ENCODE measurements at places on chromosomes 3 and 15.

- no peak for DNase-seq
Measured at GRCh38 chr15:38430106-38430760, 23.7 kb upstream of the FAM98B start.

DNA sequence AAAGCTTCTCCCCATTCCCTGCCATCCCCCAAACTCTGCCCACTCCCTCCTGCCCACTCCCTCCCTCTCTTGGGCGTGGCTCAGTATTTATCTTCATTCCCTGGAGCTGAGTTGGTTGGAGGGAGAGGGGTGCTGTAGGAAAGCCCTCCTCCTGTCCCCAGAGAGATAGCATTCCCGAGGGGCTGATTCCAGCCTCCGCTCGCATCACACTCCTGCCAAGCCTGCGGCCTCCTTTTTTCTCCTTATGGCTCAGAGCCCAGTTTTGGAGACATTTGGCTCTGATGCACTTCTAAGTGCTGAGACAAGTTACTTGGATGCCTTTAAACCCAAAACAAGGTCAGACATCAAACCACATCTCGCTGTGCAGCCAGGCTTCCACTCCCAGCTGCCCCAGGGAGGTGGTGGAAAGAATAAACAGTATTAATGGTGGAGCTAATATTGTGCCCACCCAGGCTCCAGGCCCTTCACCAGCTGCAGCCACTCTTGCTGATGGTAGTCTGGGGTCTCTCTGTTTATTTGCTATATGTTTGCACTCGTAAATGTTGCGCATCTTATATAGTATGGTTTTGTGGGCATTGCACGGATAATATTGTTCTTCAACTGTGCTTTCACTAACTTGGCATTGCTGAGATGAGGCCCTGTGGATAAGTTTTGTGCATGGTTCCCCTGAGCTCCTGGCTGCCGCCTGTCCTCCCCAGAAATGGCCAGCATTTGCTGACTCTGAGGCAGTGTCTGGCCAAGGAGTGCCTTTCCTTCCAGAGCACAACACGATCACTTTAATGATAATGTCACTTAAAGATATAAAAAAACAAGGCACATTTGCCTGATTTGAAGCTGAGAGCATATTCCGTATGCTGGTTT, 157.2 kb downstream of the LRRC28 start:
- no peak for DNase-seq

GRCh38 chr3:112871735-112872134, 25.1 kb upstream of the CD200R1L start:
- DNase-seq, result no peak

GRCh38 chr15:92886042-92886537, 14.0 kb upstream of the CHD2 start:
- DNase-seq, result no peak

- DNase-seq, result no peak
Measured at GRCh38 chr3:5096336-5097008, 25.6 kb upstream of the ARL8B start.

- no peak for DNase-seq
Measured at GRCh38 chr15:67838789-67839332, 984 bp downstream of the RNU6-1 start.

GRCh38 chr3:52106951-52107611, 47.1 kb downstream of the POC1A start:
- DNase-seq, result no peak

GRCh38 chr15:38894243-38894948, 329.8 kb upstream of the RASGRP1 start:
- DNase-seq, result no peak

DNA sequence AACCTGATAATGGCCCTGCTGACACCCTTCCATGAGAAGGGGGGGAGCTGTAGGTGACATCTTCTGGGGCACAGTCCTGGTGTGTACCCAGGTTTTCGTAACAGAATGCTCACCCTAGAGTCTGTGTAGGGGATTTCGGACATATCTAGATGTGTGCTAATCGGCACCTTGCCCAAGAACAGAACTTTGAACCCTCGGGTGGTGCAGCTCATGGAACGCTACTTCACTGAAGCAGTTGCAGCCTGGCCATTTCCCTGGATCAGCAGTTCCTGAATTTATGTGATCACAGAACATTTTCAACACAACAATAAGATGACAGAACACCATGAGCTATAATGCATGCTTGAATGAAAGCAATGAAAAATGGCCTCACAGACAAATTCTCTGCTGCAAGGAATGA, 57.5 kb upstream of the MUC13 start:
- DNase-seq, result no peak

DNA sequence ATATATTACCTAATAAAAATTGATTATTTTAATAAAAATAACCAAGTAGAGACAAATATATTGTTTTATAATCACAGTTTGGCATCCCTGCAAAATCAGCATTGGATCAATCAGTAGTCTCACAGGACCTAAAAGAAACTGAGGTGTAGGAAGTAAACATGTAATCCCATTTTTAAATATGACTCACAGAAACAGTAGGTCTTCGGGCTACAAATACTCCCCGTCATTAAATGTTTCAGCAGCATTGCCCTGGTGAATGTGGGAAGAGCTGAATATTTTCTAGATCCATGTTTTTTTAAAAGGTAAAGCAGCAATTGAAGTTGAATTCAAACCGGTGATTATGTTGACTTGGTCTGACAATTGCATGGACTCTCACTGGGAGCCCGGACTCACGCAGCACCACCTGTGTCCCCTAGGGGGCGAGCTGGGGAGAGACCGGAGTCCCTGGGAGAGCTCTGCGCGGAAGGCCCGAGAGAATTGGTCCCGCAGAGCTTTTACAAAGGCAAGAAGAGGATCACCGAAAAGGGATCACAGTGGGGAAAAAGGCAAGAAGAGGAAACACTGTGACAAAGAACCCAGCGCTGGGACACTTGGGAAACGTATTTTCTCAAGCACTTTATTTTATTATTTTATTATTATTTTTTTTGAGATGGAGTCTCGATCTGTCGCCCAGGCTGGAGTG, 17.2 kb upstream of the USP3 start:
- no peak for DNase-seq

DNA sequence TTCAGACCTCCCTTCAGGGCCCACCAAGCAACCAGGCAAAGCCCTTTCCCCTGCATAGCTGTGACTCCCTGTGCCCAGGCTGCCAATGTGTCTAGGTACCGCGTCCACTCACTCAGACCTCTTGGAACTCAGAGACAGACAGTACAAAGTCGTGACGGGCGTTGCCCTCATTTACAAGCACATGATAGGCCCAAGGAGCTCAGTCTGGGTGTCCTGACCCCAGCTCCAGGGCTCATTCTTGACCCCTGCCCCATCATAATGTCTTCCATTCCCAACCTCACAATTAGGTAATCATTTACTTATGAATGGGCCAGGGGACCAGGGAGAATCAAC, 56.0 kb downstream of the KLF13 start:
- DNase-seq, result no peak

GRCh38 chr15:45555934-45556608, 31.1 kb upstream of the BLOC1S6 start:
- DNase-seq, result no peak

DNA sequence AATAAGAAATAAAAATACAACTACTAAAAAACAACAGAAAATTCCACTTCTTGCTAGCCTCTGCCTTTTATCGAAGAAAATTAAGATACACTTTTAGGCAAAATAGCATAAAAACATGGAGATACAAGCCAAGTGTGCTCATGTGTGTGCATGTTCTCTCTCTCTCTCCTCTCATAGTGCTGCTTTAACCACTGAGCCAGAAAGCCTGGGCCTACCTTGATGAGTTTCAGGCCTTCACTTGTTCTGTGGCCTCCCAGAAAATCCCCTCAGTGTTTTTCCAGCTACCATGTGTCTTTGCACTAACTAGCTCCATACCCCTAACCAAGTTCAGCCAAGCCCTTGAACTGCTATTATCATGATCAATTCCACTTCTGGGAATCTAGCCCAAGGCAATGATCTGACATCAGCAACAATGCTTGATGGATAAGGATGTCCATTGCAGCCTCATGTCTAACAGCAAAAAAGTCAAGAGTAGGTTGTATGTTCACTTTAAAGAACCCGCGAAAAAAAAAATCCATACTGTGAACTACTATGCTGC, 18.1 kb downstream of the CYP11A1 start:
- no peak for DNase-seq

DNA sequence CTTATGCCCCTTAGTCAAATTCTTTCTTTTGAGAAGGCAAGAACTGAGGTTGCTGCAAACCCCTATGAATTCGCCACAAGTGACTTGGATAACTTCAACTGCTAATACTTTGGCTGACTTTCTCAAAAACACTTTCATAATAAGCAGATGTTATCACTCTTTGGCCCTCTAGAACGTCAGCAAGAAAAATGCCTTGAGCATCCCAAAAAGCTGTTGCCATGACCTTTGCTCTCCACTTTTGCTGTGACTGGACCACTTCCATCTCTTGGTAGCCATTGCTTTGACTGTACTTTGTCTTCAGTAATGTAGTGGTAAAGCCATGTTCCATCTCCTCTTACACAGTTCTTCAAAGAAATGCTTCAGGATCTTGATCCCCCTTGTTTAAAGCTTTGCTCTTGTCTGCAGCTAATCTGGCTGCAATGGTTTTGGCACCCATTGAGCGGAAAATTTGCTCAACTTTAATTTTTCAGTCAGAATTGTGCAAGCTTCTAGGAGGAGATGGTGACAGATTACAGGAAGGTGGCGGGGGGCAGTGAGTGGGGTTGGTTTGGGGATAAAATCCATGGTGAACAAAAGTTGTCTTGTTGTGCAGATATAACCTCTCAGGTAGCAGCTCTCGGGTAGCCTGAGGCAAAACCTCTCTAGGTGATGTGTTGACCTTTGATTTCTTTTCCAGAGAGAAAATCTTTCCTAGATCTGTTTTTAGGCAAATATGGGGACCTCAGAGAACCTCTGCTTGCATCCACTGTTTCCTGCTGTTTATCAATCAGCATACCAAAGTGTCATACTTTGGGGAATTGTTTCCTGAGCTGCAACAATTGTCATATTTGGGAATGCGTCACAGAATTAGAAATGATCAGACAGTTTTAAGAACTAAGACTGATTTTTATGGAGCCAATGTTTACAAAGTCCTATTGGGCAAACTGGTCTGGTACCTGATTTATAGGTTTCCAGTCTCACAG, 83.6 kb downstream of the CCR1 start:
- no peak for DNase-seq

DNA sequence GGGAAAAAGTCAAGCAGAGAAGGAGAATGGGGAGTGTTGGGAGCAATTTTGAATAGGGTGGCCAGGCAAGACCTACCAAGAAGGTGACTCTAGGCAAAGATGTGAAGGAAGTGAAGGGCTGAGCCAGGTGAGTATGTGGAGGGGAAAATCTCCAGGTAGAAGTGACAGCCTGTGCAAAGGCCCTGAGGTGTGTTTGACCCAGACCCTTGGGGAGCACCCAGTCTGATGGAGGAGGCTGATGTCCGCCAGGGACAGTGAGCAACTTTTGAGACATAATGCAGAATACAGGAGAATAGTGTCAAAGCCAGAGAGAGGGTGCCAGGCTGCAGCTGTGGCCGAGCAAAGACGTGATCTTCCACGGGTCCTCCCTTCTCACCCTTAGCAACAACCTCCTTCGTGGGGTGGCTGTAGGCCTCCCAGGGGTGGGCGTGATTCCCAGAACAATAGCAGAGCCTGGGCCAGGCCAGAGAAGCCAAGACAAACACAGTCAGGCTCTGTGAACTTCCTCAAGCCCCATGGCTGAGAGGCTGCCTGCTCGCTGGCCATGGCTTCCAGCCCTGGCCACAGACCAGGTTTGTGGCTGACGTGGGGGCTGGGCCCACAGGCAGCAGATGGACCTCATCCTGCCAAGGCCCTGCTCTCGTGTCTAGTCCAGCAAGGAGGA, 58.1 kb downstream of the SLC6A6 start:
- DNase-seq, result no peak

Measured in bone marrow (tissue), 2 donors.